Calu3 (cell line): ENCODE measurements at places on chromosomes 11 and 22.

- DNase-seq: no peak
These were observed 13.6 kb upstream of the TRIM29 start for GRCh38 chr11:120151536-120151935.

DNA sequence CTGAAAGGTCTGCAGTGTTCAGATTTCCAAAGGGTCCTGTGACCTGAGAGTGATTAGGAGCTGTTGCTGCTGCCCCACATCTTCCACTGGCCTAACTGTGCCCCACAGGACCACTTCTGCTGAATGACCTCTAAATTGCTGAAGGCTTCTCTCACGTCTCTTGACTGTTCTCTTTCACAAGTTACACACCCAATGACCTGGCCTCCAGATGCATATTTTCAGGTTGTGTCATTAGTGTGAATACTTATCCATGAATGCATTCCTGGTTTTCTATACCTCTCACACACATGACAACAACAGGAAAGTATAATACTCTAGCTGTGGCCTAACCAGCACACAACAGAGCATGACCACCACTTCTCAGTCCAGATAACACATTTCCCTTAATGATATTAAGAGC, 15.4 kb downstream of the PRR14L start:
- DNase-seq: no peak

GRCh38 chr22:46122980-46123693, 27.2 kb upstream of the PPARA start:
- DNase-seq: no peak

- DNase-seq: no peak
These were observed 121.1 kb upstream of the CRYBB3 start for GRCh38 chr22:25078591-25078990.

GRCh38 chr11:2516276-2517015, 71.6 kb downstream of the KCNQ1 start:
- no peak for DNase-seq

DNA sequence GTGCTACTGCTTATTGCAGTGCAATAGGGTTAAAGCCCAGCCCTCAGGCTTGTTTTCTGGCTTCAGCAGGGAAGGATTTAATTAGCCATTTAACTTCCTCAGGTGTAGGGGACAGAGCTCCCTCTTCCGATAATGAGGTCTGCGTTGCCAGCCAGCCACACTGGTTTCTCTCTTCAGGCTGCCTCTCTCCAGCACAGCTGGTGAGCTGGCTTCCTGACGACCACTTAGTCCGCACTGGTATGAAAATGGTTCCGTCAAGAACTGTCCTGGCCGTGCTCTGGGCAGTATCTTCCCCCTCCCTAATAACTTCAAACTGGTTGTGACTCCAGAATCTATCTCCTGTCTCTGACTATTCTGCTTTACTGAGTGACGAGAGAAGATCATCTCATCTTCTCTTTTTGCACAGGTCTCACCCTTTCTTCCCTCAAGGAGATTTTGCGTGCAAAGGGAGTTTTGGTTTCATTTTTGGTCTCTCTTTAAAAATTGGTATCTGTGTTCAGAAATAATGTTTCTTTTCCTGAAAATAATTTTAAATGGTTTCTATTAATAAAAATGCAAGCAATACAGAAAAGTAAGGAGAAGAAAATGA, 49.2 kb downstream of the CNTN5 start:
- peak; percentile 22 for DNase-seq

DNA sequence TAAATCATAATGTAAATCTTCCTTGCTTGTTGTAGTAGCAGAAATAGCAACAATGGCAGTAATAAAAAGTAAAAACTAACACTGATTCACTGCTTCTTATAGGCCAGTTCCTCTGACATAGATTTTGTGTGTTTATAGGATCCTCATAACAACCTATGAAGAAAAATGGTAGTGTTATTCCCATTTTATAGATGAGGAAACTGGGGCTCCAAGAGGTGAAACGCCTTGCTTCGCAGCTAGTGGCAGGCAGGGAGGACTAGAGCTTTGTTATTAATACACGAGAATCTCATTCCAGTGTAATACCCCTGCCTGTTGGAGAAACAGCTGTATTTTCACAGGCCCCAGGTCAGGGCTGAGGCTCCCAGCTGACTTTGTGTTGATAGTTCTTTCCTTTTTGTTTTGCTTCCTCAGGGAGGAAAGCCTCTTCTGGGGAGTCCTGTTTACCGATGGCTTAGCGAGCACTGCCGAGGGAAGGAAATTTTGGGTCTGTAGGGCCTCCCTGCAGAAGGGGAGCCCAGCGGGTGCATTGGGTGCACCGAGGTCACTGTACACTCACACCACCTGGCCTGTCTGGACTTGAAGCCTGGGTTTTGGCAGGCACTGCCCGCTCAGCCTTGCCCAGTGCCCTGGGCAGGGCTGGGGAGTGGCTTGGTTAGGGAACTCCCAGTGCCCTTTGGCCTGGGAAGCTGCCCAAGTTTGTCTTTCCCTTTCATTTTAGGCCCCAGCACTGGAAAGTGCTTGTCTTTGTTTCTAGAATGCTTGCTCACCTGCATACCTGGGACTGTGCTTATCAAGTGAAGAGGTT, 13.5 kb downstream of the KIAA1671 start:
- peak; percentile 59 for DNase-seq

DNA sequence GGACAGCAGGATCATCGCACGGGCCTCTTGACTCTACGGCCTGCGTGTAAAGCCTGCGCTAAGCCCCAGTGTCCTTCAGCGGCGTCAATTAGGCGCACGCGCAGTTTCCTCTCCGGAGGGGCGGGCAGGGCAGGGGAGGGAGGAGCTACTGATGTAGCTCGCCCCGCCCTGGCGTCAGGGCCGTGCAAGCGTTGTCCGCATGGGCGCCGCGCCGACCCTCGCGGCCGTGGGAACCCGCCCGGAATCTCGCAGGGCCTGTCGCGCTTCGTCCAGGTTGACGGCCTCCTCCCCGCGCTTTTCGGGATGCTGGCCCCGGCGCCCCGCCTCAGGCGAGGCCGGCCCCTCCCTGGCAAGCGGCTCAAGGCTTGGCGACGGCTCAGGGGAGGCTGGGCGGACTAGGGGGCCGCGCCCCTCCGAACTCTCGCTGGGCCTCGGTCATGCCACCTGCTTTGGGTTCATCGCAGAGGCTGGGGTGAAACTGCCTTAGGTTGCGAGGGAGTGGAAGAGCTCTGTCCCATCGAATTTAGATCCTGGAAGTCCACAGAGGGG, 61.1 kb downstream of the ST3GAL4 start:
- peak; percentile 61 for DNase-seq

DNA sequence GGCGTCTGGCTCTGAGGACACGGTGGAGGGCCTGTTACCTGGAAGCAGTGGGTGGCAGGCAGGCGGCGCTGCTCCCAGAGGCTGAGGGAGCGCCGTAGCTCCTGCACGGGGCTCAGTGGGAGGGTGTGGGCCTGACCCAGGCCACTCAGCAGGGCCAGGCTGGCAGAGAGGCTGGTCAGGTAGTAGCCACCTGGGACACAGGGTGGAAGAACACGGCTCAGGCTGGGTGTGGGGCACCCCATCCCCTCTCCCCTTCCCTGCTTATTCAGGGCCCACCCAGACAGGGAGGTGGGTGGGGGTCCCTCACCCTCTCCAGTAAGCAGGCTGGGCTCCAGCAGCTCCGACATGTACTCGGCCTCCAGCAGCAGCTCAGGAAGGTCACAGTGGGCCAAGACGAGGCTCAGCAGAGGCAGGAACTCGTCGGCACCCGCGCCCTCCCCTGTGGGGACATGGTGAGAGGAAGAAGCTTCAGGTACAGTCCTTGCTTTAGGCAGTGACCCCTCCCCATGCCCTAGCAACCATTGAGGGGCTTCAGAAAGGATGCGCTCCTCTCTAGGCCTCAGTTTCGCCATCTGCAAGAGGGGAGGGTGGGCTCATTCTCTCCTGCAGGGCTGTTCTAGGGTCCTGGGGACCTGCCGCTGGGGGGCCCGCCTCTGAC, 2.9 kb downstream of the RIN1 start:
- DNase-seq: no peak

DNA sequence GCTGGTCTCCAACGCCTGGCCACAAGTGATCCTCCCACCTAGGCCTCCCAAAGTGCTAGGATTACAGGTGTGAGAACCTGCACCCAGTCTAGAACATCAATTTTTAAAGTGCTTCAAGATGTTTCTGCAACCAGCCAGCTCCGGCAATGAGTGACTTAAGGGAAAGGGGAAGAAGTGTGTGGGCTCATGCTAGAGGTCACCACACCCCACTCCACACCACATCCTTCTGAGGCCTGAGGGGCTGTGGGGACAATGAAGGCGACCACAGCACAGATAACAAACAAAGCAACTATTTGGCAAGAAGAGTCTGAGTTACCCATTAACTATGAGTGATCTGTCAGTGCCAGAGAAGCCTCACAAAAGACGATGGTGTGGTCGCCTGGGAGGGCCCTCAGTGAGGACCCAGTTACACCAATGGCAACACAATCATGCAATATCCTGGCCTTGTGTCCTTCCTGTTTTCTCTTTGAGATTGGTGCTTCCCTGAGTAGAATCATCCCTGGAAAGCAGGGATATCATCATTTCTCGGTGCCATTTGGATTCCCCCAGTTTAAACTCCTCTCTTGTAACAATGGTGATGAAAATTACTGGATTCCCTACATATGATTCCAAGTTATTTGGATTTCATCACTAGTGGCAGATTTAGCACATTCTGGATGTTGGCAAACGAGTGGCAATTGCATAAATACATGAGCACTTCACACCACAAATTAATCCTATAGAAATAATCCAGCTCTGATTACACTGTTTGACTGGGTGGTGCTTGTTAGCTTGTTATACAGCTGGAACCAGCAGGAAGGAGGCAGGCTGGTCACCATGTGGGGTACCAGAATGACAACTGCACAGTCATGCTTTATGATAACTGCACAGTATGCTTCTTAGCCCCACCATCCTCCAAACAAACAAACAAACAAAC, 18.4 kb downstream of the ABTB2 start:
- DNase-seq: peak; percentile 16

- DNase-seq: peak; percentile 80
These were observed at the start of gene MYRF for GRCh38 chr11:61752117-61752924. MYRF (plus strand) TSS chr11:61752636; CDS start chr11:61752745, 109 bp downstream.

- DNase-seq: peak; percentile 41
These were observed 83.5 kb downstream of the C22orf31 start for GRCh38 chr22:28978158-28978557.

- DNase-seq: no peak
These were observed 8.0 kb downstream of the GLB1L2 start for GRCh38 chr11:134339756-134340155.

GRCh38 chr22:45930324-45930723, 46.6 kb downstream of the WNT7B start:
- DNase-seq: no peak

GRCh38 chr22:43077121-43077877, 11.9 kb downstream of the TTLL1 start:
- DNase-seq: no peak

GRCh38 chr22:29717789-29718188, 2.0 kb upstream of the CABP7 start:
- no peak for DNase-seq
